ENCODE measurements at places on chromosomes 3 and 15.

DNA sequence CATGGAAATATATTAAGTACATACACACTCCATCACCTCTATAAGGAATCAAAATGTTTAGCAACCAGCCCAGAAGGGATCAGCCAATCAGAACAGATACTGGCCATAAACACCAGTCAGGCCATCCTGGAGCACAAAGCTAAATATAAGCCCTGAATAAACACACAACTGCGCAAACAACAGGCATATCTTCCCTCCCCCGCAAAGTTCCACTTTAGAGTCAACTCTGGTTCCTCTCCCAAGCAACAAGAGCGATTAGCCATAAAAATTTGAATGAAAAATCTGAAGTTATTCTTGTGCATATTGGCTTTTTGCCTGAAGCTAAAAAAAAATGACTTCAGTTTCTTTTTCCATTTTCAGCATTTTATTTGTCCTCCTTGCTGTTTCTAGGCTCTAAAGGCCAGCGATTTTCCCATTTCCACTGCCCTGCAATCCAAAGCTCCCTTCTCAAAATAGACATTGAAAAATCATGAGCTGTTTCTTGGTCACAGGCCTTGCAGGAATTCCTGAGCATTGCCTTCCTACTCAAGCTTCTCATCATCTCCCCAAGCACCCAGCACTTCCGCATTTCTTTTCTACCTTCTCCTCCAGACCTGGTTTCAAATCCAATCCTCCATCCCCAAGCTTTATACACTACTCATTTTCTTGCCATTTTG, 247.9 kb downstream of the ZMAT3 start:
- no peak for DNase-seq

GRCh38 chr3:40035177-40035576, 225.8 kb downstream of the MYRIP start:
- DNase-seq, result no peak

DNA sequence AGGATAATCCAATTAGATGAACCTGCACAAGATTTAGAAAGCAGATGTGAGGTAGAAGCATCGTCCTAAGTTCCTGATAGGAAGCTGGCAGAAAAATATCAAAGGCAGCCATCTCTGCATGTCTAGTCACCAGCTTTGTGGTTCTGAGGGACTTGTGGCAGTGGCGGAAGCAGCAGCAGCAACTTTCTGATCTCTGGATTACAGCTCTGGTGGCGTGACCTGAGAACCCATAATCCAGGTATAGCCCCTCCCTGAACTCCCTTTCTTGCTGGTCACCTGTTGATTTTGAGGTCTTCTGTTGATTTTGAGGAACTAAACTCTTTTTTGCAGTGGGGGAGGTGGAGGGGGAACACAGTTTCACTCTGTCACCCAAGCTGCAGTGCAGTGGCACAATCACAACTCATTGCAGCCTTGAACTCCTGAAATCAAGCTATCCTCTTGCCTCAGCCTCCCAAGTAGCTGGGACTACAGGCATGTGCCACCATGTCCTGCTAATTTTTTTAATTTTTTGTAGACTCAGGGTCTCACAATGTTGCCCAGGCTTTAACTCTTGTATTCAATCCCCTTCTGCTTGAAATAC, 7.9 kb downstream of the FSIP1 start:
- DNase-seq, result no peak

GRCh38 chr15:29840926-29841325, 18.7 kb upstream of the TJP1 start:
- DNase-seq, result no peak

- no peak for DNase-seq
Observed at GRCh38 chr3:56870436-56870835, 68.7 kb upstream of the ARHGEF3 start.

GRCh38 chr3:66934725-66935124, 63.4 kb upstream of the KBTBD8 start:
- DNase-seq, result no peak

DNA sequence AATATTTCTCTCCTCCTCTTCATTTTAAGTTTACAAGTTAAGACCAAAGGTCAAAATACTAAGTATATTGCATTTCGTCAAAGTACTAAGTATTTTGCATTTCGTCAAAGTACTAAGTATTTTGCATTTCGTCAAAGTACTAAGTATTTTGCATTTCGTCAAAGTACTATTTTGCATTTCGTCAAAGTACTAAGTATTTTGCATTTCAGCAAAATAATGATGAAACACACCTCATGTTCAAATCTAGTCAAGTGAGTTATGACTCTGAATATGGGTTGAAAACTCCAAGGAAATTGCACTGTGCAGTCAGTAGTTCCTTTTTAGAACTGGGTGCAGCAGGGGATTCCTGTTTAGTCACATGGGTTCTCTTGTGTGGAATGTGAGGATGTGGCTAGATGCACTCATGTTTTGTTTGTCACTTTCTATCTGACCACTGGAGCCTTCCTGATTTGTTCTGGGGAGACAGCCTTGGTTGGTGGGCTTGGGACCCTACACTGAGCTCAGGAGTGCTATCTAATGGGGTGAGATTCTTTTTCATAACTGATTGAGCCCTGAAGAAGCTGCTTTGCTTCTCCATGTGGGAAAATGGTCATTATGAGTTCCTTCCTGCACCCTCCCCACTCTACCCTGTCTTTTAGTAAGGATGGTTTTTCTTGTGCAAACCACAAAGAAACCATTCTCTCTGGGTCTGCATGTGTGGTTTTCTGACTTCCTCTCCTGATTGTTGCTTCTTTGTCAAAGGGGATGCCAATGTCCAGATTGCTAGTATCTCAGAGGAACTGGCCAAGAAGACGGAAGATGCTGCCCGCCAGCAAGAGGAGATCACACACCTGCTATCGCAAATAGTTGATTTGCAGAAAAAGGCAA, 73.4 kb downstream of the CCK start:
- DNase-seq, result no peak

DNA sequence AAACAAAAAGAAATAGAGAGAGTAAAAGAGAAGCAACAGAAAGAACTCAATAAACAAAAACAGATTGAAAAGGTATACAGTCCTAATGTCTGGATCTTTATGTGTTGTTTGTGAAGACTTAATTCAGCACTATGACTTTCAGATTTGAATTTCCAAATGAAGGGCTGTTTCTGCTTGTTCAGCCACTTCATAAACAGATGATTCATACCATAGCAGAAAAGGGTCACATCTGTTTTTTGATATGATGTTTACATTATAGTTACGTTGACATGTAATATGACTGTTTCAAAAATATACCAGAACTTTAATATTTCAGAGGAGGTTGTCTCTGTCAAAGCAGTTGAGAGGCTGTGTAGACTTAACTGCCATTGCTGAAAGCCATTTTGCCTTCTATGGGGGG, 24.1 kb downstream of the ASB14 start:
- DNase-seq, result no peak

- no peak for DNase-seq
Observed at GRCh38 chr3:195751560-195751959, 30.8 kb downstream of the MUC20 start.

- DNase-seq, result no peak
Observed at GRCh38 chr3:139134678-139135372, 90.1 kb upstream of the PRR23C start.

- DNase-seq, result no peak
Observed at GRCh38 chr3:39413691-39414420, 7.3 kb downstream of the RPSA start.

DNA sequence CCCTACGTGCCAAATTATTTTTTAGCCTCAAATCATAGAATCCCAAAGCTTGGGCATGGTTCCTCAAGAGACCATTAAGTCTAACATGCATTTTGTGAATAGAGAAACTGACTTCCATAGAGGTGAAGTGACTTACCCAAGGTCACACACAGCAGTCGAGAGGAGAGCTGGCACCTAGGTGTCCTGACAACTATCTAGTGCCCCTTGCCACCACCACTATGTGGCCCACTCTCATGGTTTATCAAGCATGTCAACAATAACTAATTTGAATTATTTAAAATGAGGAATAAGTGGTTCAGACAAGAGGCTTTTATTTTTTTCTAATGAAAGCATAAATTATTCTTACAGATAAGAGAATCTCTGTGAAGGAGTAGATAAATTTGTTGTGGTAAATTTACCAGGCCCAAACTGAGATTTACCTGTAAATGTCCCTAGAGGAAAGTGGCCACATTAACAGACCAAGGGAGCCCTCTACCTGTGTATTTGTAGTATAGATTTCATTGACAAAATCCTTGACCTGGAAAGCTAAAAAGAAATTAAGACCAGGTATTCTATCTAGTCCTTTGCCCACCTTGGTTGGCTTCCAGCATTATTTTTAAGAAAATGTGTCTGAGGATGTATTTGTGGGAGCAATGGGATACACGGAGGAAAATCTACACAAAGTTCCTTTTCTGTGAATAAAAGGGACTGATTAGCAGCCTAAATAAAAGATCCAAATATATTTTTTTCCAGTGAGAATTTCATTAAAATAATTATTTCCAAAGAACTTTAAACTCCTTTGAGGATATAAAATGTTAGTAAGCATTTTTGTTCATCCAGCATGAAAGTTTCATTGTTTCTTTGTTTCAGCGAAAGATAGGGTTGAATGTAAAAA, 49.1 kb downstream of the IQCH start:
- DNase-seq, result no peak

DNA sequence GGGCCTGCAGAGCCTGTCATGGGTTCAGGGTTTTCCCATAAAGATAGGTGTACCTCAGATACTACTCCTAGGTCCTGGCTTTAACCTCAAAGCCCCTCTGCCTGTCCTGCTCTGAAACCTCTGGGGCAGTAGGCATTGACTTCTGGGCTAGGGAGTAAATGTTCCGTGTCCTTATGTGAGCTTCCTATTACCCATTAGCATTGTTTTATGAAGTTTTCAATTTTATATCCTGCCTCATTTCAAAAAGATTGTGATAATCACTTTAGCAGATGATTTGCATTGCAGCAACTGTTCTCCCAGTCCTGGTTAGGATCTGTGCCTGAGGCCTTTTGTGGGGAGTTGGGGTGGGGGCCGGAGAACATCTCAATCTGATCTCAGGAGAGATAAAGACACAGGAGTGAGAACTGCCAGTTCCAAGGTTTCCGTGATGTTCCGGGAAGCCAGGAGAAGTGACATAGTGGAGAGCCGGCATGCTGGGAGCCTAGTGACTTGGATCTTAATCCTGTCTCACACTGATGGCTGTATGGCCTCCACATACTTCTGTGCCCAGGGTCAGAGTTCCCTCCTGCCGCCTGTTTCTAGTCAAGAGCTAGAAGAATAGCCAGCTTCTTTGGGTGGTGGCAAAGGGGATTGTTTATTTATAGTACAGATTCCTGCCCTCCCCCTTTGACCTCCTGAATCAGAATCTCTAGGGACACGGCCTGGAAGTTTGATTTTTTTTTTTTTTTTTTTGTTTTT, 10.6 kb downstream of the TPM1 start:
- DNase-seq, result no peak

DNA sequence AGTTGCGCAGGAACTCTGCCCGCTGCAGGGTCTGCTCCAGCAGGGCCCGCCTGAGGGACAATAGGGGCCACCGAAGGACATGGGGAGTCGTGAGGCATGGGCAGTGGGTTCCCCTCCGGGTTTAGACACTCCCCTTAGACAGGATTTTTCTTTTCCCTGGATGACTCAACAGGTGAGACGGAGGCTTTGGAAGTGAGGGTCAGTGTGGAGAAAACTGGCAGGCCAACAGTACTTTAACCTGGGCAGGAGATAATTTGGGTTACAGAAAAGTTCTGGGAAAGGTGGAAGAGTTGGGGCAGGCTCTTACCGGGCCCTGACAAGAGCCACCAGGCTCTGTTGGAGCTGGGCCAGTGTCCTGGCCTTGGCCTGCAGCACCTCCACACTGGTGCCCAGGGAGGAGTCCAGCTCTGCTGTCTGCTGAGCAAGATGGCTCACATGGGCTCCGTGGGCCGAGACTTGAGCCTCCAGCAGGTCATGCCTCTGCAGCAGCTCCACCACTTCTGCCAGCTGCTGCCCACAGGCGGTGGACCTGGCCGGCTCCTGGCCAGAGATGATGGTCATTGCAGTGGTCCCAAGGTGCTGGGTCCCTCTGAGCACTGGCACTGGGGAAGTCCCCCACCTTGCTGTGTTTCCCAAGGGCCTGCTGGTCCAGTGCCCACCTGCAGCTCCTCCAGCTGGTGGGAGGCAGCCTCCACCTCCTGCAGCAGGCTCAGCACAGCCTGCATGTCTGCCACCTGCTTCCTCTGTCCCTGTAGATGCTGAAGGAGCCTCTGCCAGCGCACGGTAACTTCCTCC, 11.0 kb downstream of the SPTBN5 start:
- no peak for DNase-seq

DNA sequence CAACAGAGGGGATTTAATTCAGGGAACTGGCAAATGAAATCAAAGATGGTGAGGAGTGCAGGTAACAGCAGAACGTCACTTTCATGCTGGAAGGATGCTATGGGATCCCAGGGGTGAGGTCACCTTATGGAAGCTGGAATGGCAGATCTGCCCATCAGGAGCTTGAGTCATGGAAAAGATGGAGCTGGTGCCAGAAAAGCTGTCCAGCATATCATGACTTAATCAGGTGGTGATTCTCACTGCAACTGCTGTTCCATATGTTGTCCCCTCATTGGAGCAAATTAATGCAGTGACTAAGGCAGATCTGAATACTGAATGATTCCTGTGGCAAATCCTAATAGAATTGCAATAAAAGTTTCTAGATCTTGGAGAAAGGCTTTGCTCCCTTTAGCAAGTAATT, 38.4 kb downstream of the HHLA2 start:
- DNase-seq, result no peak

- no peak for DNase-seq
Observed at GRCh38 chr15:90419738-90420406, 31.8 kb downstream of the IQGAP1 start.

DNA sequence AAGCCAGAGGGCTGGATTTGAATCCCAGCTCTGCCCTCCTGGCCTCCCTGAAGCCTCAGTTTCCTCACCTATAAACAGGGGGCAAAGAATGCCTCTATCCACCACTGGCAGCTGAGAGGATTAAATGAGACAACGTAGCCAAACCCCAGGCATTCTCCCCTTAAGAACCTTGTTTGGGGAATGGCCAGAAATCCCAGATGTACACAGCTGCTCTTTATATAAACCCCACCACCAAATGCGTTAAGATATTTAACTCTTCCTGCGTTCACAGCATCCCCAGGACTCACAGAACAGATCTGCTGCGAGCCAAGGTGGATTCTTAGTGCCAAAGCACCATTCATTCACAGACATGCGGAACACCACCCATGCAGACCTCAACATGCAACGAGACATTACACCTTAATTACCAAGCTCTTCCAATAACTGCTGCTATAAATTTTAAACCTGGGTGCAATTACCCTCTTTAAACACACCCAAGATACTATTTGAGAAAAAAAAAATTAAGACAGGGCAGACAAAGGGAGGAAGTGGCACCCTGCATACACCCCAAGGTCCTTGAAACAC, 5.2 kb downstream of the TLE3 start:
- DNase-seq, result no peak

DNA sequence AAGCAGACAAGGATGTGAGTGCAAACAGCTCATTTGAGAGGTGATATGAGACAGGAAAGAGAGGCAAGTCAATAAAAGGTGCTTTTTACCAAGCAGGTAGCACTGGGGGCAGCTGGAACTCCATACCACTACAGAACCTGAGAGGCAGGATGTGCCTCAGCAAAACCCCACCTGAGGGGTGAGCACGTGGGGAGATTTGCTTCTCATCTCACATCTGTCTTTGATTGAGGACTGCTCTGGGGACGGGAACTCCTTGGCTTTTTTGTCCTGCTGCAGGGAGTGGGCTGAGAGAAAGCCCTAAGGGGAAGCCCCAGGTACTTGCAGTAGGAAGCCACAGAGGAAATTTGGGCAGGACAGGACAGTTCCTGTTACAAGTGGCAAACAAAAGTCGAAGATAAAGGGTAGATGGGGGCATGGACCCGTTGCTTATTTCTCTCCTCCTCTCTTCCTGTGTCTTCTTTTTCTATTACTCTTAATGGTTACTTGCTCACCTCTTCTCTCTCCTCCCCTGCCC, 27.1 kb downstream of the CFAP161 start:
- DNase-seq, result no peak

- DNase-seq, result no peak
Observed at GRCh38 chr15:79593119-79593869, 161.2 kb downstream of the MINAR1 start.

Measured in D341Med (cell line).